CD4-positive, alpha-beta T cell treated with Interleukin-12 subunit alpha and Interleukin-12 subunit beta, for 1 hour (primary cell): ENCODE measurements at places on chromosomes 5 and 9.

DNA sequence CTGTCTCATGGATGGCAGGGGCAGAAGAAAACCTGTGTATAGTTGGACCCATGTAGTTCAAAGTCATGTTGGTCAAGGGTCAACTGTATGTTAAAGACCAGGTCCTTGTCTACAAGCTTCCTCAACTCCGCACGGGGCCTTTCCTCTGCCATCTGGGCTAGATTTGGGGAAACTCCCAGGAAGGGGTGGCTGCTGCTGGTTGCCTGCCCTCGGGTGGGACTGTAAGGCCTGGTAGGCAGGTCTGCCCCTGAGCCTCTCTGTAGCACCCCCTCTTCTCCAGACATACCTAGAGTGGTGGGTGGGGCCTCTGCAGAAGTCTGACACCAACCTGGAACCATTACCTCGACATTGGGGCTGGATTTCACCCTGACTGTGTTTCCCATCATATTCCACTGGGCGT is 15.2 kb downstream of the ENHO start:
- no peak for DNase-seq

DNA sequence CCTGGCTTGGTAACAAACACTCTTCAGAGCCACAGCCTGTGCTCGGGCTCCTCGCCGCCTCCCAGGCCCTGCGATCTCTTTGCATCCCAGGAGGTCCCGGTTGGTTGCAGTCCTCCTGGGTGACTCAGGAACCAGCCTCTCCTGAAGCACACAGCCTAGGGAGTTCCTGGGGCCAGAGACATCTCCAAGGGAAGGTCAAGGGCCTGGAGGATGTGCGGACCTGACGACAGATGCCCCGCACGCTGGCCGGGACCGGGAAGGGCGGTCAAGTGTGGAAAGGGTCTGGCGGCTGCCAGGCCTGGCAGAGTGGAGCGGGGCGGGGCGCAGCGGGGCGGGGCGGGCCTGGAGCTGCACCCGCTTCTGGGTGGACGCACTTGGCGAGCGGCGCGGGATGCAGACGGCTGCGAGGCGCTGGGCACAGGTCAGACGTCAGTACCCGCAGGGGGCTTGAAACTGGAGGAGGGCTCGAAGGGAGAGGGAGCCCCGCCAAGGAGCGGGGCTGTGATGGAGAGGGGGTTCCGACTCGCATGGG is 45.0 kb upstream of the PRSS3 start:
- DNase-seq = no peak

DNA sequence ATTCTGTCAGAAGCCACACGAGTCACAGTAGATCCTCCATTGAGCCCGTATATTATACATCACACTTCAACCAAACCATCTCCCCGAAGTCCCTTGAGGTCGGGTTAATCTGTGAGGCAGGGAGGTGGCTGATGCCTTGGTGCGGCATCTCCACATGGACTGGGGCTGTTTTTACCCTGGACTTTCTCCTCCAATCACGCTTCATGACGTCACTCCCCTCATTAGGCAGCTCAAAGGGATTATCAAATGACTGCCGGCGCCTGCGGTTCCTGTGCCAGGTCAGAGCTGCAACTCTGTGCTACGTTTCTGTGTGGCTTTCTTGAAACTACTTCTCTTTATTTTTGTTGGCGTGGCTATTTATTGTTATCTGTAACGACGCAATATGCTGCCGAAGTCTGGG is 53.7 kb downstream of the TMOD1 start:
- DNase-seq = no peak

- DNase-seq = no peak
Observed at GRCh38 chr9:70112981-70113380, 69.3 kb downstream of the MAMDC2 start.

GRCh38 chr5:124738681-124739633 is 7.5 kb downstream of the ZNF608 start:
- no peak for DNase-seq

- no peak for DNase-seq
Observed at GRCh38 chr9:17905781-17906175, 326.9 kb downstream of the SH3GL2 start.

- no peak for DNase-seq
Observed at GRCh38 chr9:131817627-131818026, 77.8 kb upstream of the RAPGEF1 start.

DNA sequence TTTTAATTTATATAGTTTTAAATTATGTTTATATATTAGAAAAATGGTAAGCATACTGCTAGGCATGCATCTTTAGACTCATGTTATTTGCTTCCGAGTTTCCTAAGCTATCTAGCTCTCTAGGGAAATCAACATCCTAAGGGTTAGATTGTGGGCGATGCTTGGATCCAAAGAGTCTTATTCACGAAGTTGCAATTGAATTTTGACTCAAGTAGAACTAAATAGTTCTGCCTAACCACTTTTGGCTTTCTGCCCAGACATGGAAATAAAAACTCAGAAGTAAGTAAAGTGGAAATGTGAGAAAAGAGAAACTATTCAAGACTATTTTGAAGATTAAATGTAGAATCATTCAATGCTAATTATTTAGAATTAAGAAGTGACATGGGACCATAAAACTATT is 440.4 kb downstream of the CDH18 start:
- DNase-seq = no peak

DNA sequence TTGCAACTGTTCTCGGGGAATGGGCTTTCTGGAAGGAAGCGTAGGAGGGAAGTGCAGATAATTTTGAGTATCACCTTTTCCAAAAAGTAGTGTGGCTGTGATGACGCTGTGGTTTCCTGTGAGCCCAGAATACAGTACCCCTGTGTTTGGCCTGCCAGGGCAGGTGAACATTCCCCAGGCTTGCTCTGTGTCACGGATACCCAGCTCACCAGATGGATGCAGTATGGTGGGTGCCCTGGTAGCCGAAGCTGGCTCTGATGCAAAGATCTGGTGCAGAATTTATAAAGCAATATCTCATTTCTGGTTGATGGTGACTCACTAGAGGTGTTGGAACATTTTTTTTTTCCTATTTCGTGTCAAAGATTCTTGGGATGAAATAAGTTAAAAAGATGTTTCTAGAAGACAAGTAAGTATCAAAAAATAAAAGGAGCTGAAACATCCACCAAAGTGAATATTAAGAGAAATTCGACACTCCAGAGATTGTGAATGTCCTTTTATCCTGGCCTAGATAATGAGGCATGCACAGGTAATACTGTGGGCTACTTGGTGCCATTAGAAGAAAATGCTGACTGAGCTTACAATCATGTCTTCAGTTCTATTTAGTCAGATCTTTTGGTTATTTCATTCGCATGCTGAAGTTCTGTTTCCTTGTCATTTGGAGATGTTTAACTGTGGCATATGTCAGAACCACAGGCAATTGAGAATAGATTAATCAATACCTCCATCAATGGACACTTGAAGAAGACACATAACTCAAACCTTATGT is 200.1 kb downstream of the GADD45G start:
- no peak for DNase-seq

DNA sequence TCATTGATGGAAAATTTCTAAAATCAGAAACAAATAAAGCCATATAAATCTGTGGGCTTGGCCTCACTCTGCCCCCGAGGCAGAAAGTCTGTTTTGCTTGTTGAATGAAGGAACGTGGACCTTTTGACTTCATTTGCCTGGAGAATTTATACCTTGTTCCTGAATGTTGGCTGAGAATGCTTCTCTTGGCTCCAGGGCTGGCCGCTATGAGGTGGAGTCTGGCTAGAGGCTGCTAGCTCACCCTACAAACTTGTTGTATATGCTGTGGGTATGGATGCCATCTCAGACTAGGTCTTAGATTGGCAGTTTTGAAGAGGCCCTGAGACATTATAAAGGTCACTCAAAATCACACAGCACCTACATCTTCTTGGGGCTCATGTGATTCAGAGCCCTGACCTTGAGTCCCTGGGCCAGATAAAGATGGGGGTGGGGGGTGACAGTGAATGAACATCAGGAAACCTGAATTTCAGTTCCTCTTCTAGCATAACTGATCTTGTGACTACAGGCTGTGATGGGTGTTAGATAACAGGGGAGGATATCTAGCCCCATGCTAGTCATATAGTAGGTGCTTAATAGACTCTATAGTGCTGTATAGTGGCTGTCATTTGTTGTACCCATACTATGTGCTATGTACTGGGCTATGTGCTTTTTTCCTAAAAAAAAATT is 2.8 kb downstream of the GM2A start:
- DNase-seq = no peak

GRCh38 chr9:70491426-70492318 is 77.2 kb upstream of the KLF9 start:
- no peak for DNase-seq

DNA sequence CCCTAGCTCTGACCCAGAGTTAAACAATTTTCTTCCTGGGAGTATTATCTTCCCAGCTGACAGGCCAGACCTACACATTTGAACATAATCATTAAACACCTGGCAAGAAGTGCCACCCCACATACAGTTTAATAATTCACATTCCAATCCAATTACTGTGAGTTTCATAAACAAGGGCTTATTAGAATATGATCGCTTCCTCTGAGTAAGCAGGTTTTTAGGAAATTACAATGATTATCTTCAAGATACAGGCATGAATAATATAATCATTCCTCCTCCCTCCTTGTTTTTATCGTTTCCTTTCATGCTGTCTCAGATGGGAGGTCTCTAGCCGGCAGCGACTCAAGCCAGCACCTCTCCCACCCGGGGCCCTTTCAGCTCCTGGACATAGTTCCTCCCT is 15.8 kb upstream of the KIF4B start:
- DNase-seq = no peak

DNA sequence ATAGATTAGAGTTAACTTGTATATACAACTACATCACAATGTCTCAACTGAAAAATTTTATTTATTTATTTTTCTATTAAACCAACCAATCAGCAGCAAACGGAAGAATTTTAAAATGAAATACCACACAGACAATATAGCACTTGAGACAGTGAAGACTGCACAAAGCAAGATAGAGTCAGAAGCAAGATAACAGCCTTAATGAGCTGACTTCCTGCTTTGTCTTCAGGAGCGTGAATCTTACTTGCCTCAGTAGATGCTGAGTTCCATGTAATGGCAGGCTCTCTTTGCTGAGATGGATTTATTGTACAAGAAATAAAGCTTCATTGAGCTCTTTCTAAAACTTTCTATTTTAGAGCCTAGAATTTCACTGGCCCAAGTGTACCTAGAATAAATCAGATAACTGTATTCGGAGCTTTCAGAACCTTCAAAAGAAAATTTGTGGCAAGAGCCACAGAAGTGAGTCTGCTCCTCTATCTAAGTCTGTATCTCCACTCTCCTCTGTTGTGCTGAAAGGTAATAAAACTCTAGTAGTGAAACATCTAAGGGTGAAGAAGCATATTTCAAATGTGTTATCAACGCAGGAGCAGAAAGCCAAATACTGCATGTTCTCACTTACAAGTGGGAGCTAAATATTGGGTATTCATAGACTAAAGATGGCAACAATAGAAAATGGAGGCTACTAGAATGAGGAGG is 83.3 kb upstream of the ANKRD55 start:
- DNase-seq = no peak

- DNase-seq = no peak
Observed at GRCh38 chr5:74575741-74576538, 64.6 kb downstream of the ENC1 start.

- DNase-seq = no peak
Observed at GRCh38 chr9:137682428-137683105, 63.8 kb downstream of the EHMT1 start.

GRCh38 chr5:132405646-132406045 is 36.1 kb downstream of the SLC22A5 start:
- no peak for DNase-seq

GRCh38 chr9:71144495-71144894 is 23.1 kb upstream of the TRPM3 start:
- DNase-seq = no peak

GRCh38 chr5:115767424-115767823 is 49.0 kb downstream of the CDO1 start:
- no peak for DNase-seq

GRCh38 chr5:171632616-171633015 is 153.0 kb upstream of the SMIM23 start:
- DNase-seq = no peak

DNA sequence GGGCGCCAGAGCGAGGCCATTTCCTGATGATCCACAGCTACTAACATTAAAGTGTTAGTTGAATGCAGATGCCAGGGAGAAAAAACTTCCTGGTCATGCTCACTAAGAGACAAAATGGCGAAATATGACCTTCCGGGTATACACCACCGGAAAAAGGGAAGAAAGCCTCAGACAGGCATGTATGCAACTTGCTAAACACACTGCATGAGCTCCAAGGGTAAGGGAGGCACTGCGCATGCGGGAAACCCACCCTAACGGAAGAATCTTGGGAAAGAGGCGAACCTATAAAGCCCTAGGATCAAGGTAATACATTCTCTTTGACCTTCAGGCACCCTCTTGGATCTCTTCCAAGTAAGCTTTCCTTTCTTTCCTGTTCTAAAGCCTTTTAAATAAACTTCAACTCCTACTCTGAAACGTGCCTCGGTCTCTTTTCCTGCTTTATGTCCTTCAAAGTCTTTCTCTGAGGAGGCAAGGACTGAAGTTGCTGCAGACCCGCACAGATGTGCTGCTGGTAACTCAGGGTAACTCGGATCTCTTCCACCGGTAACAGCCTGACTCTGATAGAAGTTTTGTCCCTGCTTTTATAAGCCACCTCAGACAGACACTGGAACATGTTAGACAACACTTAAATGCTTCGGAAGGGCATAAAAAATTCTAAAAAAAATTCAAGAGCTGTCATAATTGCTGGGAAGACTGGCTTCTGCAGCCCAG is 64.9 kb downstream of the DTWD2 start:
- DNase-seq = no peak

DNA sequence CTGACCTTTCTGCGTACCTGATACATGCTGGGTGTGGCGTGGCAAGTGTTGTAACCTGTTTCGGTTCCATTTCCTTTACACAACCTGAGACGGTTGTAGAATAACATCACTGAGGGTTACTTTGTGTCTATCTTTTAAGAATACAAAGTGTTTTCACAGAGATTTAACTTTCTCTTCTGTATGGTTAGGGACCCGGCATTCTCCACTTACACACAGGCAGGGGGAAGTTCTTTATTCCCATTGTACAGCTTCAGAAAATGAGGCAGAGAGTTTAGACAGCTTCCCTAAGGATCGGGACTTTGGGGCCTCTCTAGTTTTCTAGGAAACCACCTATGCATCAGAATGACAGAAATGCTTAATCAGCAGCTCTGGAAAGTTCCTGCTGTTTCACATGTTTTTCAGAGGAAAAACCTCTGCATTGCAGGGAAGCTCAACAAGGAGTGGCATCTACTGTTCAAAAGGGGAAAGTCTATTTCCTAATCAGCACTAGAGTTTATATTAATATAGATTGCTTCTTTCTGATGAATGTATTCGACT is 41.3 kb downstream of the CAST start:
- DNase-seq = no peak
